ENCODE measurements at places on chromosomes 2 and 18.

- no peak for DNase-seq
Observed at GRCh38 chr2:134393075-134393461, 139.2 kb downstream of the MGAT5 start.

DNA sequence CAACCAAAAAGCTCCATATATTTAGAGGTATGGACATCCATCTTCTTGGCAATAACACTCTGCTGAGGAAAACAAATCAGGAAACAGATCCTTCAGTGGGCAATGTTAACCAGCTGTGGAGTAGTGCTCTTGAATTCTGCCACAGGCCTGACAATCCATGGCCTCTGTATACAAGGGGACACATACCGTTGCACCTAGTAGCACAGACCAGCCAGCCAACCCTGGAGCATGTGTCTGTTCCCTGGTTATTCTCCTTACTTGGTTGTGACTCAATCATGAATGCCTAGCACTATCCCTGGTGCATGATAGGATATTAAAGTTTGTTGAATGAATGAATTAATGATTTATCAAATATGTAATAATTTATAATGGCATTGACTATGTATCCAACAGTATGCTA, 261.4 kb upstream of the MGAT5 start:
- DNase-seq = no peak

GRCh38 chr2:97095661-97096060, 979 bp upstream of the FAHD2B start:
- DNase-seq = no peak

GRCh38 chr2:27134781-27135477, 493 bp upstream of the PREB start:
- no peak for DNase-seq

GRCh38 chr18:10099539-10100140, 185.8 kb downstream of the VAPA start:
- DNase-seq = no peak

GRCh38 chr18:70523792-70524182, 234.9 kb downstream of the SOCS6 start:
- DNase-seq = no peak

- DNase-seq = no peak
Observed at GRCh38 chr2:113158884-113159553, 14.8 kb upstream of the PSD4 start.

GRCh38 chr18:50895350-50896045, 16.6 kb downstream of the ME2 start:
- DNase-seq = no peak

DNA sequence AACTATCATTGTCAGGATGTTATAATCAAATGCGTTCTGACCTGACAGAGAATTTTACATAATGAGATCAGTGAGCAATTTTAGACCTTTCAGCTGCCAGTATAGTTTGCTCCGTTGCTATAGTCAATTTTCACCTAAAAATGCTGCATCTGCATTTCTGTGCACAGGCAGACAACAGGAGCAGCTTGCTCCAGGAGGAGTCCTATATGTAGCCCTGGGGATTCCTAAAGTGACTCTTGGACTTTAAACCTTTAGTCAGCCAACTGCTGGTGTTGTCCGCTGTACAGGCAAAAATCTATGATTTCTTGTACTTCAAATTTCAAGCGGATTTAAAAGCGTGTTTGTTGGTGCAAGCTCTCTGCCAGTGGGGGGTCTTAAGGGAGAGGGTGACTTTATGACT, 25.7 kb downstream of the SLC16A14 start:
- DNase-seq = no peak

- DNase-seq = no peak
Observed at GRCh38 chr2:233413046-233413445, 58.8 kb downstream of the DGKD start.

- DNase-seq = no peak
Observed at GRCh38 chr2:162072976-162073887, 783 bp downstream of the DPP4 start.

DNA sequence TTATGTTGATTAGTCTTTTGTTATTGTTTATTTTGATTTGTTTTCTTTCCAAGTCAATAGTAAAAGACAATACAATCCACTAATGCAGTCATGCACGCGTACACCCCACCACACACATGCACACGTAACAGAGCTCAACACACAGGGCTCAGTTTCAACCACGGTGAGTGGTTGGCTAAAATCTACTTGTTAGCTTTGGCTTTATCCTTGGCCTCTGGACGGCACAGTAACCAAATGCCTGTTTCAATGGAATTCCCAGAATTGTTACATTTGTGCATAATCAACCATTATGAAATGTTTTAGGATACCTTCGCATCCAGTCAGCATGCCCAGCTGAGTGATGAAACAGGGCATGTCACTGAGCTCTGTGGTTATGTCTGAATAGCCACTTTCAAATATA, 53.2 kb downstream of the NYAP2 start:
- no peak for DNase-seq

- no peak for DNase-seq
Observed at GRCh38 chr2:133489641-133490410, 78.4 kb downstream of the NCKAP5 start.

DNA sequence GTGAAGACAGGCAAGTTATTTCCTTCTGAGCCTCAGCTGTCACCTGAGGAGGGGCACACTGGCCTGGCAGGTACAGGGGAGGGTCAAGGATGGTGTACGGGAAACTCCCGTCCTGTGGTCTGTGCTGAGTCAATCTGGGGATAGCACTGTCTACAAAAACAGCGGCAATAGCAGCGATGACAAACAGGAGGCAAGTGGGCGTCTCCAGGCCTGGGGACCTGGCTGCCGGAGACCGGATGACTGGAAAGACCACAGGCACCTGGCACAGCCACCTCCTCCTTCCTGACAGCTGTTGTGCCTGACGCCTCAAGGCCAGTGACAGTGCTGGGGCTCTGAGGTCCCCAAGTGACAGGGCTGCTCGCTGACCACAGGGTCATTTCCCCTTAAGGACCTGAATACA, 202.1 kb upstream of the HS6ST1 start:
- DNase-seq = no peak

DNA sequence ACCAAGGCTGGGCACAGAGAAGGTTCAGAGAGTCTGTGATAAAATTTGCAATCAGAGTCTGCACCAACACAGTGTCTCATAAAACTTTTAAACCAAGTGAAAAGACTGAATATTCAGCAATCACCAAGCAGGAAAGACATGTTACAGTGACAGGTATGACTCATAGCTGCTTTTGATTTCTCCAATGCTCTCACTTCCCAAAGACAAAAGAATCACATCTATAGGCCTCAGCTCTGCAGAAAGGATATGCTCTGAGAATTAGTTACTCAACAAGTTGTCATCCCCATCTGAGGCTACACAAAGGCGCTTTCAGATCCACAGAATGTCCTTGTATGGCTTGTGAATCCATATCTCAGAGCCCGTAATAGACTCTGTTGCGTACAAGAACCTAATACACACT, 92.5 kb downstream of the KCNF1 start:
- DNase-seq = no peak

- DNase-seq = no peak
Observed at GRCh38 chr2:2472881-2473280, 141.8 kb upstream of the MYT1L start.

GRCh38 chr2:123453046-123453700, 571.9 kb upstream of the CNTNAP5 start:
- DNase-seq = no peak

DNA sequence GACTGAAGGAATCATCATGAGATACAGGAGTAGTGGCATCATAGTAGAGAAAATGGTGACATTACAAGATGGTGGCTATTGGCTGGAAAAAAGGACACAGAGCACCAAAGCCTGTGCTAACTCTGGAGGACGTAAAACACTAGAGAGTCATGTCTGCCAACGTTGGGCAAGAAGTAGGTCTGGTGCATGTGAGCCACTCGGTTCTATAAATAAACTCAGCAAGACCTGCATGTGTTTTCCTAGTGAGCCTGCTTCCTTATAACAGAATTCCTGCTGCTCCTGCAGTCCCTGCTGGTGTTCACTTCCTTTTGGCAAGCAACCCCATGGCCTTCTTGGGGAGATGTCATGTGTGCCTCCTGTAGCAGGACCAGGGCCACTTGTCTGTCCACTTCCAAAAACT, 325.2 kb downstream of the OSR1 start:
- DNase-seq = no peak

- no peak for DNase-seq
Observed at GRCh38 chr2:148900350-148900837, 25.4 kb downstream of the KIF5C start.

DNA sequence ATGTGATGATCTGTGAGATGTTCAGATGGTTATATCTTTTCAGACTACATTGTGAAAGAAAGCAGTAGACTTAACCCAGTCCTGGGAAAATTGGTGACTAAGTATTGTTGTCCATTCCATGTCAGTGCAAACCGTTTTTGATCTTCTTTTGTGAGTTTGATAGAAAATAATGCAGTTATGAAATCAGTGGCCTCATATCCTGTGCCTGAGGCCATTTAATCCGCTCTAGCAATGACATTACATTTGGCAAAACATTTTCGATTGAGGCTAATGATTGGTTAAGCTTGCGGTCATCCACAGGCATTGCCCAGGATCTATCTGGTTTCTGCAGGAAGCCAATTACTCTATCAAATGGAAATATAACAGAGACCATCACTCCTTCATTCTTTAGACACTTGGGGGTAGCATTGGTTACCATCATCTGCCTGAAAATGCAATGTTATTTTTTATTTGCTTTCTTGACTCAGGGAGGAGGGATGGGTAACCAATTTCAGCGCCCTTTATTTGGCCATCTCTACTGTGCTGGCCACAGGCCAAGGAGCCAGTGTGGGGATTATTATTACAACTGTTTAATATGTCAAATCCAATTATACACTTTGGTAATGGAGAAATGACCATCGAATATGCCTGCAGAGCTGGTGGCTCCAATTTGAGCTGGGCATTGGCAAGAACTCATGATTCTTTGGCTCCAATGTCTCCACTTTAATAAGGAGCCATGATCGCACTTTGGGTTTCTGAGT, 33.6 kb downstream of the TRIB2 start:
- no peak for DNase-seq

DNA sequence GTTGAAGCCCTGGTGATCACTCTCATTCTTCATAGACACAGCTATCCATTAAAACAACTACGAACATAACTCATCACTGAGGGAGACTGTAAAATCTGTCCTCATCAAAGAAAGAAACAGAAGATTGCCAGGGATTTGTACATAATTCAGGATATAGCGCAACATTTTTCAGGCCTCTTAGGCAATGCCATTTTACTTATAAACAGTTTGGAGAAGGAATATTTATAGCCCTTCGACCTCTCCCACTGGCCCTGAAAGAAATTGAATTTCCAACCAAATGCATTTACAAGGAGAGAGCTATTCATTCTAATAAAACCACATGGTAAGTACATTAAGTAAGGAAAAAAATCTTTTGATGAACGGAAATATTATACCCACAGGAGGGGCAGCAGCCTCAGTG, 295.0 kb downstream of the RAD51AP2 start:
- no peak for DNase-seq

- DNase-seq = no peak
Observed at GRCh38 chr2:1823187-1824169, 79.2 kb upstream of the PXDN start.

DNA sequence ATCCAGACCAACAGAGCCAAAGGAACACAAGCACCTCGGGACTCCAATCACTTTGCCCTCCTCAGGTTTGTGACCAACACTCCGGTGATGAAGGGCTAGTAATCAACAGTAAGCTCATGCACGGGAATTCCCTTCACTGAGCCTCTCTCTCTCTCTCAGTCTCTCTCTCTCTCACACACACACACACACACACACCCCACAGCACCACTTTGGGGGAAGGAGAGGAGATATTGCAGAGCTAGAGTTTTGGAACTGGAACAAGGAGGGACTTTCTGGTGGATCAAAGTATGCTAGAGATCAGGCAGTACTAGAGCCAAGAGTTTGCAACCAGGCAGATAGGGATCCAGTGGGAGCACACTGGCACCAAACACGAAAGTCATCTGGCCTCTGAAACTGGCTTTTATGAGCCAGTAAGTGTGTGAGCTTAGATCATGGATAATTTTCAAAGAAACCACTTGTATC, 98.7 kb downstream of the ANKRD44 start:
- no peak for DNase-seq

DNA sequence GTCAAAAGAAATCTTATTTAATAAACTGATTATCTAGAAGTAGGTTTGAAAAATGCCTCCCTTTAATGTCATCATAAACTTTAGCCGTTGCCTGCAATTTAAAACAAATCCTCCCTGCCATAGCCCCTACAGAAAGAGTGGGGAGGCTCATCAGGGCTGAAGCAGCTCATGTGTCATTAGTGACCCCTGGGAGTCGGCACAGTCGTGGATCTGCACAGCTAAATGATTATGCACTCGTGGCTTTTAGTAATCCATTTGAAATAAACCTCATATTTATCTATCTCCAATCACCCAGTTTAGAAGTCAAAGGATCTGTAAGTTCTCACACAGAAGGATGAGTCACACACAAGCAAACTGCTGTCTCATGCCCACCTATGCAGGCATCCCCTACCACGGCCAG, 277.3 kb downstream of the SS18 start:
- DNase-seq = no peak

DNA sequence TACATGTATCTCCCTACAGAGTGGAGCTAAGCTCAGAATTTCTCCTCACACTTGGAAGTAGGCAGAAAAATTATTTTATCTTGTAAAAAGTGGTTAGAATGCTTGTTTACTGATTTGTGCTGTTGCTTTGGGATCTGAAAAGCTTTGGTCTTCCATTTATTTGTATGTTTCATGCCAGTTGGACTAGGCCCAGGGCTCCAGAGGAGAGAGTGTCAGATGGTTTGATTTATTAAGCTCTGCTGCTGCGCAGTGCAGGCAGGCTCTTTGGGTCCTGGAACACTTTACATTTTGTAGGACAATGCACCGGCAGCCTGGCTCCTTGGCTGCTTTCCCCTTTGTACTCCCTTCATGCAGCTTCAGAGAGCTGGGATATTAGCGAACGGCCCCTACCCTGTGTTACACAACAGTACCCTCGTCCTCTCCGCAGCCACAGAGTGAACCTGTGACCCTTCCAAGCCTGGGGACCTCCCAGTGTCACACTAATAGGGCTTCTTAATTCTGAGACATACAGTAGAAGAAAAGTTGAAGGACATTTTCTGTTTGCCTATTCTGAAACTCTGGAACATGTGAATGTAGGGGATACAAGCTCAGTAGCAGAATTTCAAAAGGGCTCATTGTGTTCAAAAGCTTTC, 56.7 kb upstream of the EML6 start:
- DNase-seq = no peak

- DNase-seq = no peak
Observed at GRCh38 chr18:63379639-63379962, 12.6 kb upstream of the KDSR start.

DNA sequence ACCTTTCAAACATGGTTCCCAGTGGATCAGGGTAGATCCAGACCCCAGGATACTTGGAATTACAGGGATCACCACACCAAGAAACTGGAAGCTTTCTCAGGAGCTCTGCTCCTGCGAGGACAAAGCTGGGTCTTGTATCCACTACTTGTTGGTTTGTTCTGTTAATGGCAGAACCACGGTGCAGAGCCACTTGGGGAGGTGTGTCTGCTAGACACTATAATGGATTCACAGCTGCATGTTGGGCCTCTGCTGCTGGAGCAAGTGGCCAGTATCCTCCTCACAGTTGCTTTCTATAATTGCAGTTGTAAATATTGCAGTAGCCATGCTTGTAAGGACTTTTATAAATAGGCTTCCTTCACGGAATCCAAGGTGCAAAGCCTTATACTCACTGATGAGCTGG, 12.9 kb downstream of the FOSL2 start:
- DNase-seq = no peak

- no peak for DNase-seq
Observed at GRCh38 chr2:50065835-50066234, 911.5 kb upstream of the FSHR start.

- DNase-seq = no peak
Observed at GRCh38 chr2:27281855-27282559, at the start of gene TRIM54. Gene TRIM54 (plus strand): TSS chr2:27282429. CDS start chr2:27282732, 303 bp downstream.

- DNase-seq = no peak
Observed at GRCh38 chr2:167361426-167361825, 473.1 kb downstream of the XIRP2 start.

All from stimulated activated CD8-positive, alpha-beta memory T cell treated with anti-CD3 and anti-CD28 coated beads, Interleukin-4, amount 100 ng/mL, for 1 hour (primary cell).